ENCODE measurements at places on chromosomes 6 and 20.
A peak's percentile ranks its signal among the peaks of the same experiment; 100 is the strongest.

- DNase-seq = no peak
These were observed 32.9 kb downstream of the PREX1 start for GRCh38 chr20:48794816-48795457.

DNA sequence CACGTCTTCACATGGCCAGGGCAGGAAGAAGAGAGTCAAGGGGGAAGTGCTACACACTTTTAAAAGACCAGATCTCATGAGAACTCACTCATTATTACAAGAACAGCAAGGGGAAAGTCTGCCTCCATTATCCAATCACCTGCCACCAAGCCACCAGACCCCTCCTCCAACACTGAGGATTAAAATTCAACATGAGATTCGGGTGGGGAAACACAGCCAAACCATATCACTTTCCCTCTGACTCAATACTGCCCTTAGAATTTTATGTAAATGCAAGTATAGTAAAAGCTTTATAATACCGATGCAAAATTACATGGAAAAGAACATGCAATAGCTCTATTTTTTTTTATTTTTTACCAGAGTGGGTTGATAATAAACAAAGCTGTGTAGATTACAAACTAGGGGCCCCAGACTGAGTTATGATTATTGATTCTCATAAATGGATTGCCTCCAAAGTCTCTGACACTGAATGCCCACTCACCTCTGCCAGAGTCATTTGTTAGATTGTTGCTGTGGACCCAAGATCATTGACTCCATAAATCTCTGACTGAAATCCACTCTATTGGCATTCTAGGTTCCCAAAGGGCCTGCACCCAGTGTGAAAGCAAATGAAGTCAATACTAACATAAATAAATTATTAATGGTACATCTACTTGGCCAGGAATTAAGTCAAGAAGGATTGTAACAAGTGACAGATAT is 184.8 kb upstream of the FUT9 start:
- no peak for DNase-seq

- DNase-seq = no peak
These were observed 39.5 kb upstream of the KIF16B start for GRCh38 chr20:16612706-16613105.

DNA sequence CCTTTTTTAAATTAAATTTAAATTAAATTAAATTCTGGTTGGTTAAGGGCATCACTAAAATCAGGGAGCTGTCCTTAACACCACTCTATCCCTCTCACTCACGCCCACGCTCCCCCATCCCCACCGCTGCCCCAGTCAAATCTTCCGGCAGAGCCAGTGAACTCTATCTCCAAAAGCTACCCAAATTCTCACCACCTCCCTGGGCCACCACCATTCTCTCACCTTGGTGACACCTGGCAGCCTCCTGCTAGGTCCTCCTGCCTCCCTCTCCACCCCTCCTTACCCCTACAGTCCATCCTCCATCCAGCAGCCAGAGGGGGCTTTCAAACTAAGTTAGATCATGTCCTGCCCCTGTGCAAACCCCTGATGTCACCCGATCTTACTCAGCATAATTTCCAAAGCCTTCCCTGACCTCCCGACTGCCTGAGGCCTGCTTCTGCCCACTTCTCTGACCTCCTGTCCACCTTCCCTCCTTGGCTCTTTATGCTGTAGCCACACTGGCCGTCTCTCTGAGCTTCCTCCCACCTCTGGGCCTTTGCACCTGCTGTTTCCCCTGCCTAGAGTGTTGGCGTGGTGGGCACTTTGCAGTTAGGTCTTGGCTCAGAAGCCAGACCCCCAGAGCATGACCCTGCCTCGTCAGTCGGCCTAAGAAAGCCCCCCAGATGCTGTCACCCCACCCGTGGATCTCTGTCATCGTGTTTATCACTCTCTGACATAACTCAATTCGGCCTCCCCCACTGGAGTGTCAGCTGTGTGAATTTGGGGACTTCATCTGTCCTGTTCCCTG is 24.7 kb downstream of the PTGIS start:
- DNase-seq = no peak

GRCh38 chr20:62568045-62568389 is 74.3 kb upstream of the SLCO4A1 start:
- DNase-seq = no peak

DNA sequence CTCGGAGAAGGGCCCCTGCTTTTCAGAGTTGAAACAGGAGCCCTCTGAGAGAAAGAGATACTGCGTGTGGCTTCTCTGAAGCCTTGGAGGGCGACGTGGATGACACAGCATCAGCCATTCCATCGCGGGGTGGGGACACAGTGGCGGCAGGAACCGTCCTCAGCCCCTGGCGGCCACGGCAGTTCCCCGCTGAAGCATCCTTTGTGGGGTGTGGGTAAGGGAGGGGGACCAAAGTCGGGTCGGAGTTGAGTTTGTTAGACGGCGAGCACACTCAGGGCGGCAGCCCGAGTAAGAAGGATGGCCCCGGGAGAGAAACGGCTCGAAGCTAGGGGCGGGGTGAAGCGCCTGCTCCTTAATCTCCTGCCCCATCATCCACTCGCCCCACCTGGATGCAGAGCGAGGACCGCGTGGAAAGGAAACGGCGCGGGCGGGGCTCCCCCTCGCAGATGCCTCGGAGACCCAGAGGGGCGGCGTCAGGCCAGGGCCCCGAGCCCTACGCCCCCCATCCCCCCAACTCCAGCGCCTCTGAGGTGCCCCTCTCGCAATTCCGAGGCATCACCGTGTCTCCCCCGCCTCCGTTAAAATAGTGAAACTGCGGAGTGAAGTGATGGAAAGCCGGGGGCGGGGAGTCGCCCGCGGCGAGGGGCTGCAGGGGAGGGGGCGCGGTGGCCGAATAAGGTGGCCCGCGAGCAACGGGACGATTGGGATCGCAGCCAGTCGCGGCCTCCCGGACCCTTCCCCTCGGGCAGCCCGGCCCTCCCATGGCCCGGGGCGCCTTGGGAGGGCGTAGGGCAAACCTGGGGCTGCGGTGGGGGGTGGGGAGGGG is 796 bp upstream of the RREB1 start:
- DNase-seq = peak; percentile 63

DNA sequence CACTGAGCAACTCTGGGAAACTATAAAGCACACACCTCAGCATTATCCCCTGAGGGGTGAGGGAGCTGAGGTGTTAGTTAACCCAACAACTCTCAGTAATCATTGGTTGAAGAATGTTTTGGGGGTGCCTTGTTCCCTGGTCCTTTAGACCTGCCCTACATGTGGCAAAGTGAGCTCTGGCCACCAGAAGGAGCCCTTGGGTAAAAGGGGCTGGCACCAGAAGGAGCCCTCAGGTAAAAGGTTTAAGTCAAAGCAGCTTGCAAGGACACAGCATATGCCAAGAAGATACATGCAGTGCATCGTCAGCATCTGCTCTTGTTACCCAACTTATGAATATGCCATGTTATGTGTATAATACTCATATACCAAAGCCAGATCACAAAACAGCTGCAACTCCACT is 1081.7 kb downstream of the KIF16B start:
- DNase-seq = no peak

GRCh38 chr6:89690944-89691324 is 52.4 kb upstream of the LYRM2 start:
- no peak for DNase-seq

DNA sequence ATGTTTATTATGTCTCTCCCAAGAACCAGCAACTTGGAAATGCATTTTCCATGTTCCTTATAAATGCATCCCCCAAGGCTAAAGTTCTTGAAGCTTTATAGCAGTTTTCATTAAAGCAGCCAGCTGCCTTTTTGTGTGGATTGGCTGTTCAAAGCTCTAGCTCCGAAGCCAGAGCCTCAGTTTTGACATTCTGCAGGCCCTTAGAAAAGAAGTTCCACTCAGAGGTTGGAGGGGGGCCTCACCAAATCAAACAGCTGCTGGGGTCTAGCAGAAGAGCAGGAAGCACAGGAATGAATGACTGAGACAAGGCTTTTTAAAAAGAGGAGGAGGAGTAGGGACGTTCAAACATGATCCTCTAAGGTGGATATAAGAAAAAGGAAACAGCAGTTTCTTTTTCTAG is 4.2 kb upstream of the POU3F2 start:
- no peak for DNase-seq

DNA sequence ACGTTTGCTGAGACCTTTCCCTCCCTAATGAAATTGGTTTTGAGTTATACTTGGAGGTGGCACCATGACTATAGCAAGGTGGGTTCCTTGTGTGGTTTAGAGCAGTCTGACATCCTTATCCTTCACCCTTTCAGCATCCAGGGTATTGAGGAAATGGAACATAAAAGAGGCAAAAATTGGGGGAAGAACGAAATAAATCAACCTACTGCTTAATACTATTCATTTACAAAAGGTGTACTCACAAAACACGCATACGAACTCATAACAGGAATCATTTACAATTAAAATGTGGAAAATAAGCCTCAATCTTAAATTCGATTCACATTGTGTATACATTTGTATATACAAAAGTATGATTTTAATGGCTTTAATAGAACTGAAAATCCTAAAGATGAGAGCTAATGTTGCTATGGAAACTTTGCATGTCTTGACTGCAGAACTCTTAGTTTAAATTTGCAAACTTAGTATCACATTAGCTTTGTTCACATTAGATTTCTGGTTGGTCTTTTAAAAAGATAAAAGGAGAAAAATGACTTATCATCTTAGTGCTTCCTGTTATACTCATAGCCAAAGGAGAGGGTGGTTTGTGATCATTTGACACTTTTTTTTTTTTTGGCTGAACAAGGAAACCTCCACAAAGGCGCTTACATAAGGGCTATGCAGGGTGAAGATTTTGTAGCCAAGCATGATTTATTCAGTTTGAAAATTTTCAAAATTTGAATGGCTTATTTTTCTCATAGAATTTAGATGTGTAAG is 76.1 kb upstream of the ATXN1 start:
- no peak for DNase-seq

- no peak for DNase-seq
These were observed 292.0 kb upstream of the JARID2 start for GRCh38 chr6:14953836-14954235.

GRCh38 chr20:25247000-25247517 is 826 bp upstream of the PYGB start:
- no peak for DNase-seq

DNA sequence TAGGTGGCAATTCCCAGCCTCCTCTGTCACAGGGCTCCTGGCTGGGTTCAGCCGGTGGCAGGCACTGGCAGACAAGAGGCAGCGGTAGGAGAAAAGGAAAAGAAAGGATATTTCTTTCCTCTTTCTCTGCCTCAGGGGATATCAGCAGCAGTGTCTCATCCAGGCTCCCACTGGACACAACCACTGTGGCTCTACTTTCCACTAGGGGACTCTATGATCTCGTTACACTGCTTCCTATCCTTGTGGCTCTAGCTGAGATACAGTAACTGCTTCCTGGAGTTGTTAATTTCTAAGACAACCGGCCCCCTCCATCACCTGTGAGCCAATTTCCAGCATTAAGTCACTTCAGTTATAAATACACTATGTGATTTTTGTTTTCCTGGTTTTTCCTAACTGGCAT is 102.0 kb upstream of the LRFN2 start:
- DNase-seq = no peak

- DNase-seq = no peak
These were observed 397.2 kb downstream of the SAMD5 start for GRCh38 chr6:147905711-147906110.

GRCh38 chr20:26243731-26244130 is 547.1 kb upstream of the ZNF337 start:
- no peak for DNase-seq
